ENCODE measurements at places on chromosomes 16 and 17. TPM values are rescaled to one million over a fixed set of nuclear protein-coding genes. Genes with fewer than 3 reads are reported as not detected.

CPPED1 gene
- total RNA-seq: 9.0 TPM

TP53TG3C gene
- total RNA-seq: not detected

CHST4 gene
- not detected for total RNA-seq

TEX14 gene
- total RNA-seq: 0.09 TPM

MAP2K3 gene
- 149 TPM for total RNA-seq

SLC52A1 gene
- total RNA-seq: 0.14 TPM

RHBDL1 gene
- total RNA-seq: 1.4 TPM

NPB gene
- 0.28 TPM for total RNA-seq

NUDT7 gene
- 8.1 TPM for total RNA-seq

POLR3K gene
- 67.3 TPM for total RNA-seq

ATP2A1 gene
- 1.8 TPM for total RNA-seq

OTOA gene
- not detected for total RNA-seq

GRCh38 chr16:4182581-4183236, 59.2 kb downstream of the SRL start:
- no peak for DNase-seq

- no peak for DNase-seq
Measured at GRCh38 chr16:85625053-85625452, 11.9 kb downstream of the GSE1 start.

- no peak for DNase-seq
Measured at GRCh38 chr16:81523387-81524115, 78.9 kb downstream of the CMIP start.

DNA sequence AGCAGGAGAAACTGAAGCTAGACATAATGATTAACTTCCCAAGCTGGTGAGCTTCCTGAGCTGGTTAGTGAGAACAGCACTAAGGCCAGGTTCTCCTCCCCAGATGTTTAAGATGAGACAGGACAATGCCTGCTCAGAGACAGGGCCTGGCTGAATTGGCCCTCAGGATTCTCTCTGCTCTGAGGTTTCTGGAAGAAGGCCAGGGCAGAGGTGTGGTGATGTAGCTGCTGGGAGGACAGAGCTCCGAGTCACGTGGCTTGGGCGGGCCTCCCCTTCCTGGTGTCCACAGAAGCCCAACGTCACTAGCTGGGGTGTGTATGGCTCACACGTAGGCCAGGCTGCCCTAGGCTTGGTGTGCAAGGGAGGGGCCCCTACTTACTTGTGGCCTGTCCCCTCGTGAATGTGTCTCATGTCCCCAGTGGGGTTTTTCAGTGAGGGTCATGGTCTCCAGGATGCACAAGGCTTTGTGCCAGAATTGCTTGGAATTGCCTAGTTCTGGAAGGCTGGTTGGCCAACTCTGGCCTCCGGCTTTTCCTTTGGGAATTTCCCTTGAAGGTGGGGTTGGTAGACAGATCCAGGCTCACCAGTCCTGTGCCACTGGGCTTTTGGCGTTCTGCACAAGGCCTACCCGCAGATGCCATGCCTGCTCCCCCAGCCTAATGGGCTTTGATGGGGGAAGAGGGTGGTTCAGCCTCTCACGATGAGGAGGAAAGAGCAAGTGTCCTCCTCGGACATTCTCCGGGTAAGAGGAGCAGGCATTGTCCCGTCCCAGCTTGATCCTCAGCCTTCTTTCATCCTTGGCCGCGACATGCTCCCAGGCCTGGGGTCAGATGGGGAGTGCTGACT, 3.4 kb downstream of the NOD2 start:
- DNase-seq: no peak

- DNase-seq: no peak
Measured at GRCh38 chr16:67884-68789, 4.3 kb downstream of the RHBDF1 start.

DNA sequence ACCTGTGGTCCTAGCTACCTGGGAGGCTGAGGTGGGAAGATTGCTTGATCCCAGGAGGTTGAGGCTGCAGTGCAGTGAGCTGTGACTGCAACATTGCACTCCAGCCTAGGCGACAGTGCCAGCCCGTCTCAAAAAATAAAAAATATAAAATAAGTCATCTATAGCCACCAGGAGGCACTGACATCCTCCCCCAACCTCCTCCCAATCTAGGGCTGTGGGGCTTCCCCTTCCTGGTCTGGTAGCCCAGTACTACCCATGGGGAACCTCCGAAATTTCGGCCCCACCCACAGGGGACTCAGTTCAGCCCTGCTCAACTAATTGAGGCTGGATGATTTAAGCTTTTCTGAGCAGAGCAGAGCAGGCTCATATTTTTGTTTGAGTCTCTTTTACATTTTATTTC, 3.2 kb downstream of the ZSCAN10 start:
- DNase-seq: peak; percentile 60

- no peak for DNase-seq
Measured at GRCh38 chr16:47395733-47396498, 64.9 kb downstream of the ITFG1 start.

GRCh38 chr16:88288303-88288702, 94.5 kb upstream of the ZNF469 start:
- DNase-seq: no peak

DNA sequence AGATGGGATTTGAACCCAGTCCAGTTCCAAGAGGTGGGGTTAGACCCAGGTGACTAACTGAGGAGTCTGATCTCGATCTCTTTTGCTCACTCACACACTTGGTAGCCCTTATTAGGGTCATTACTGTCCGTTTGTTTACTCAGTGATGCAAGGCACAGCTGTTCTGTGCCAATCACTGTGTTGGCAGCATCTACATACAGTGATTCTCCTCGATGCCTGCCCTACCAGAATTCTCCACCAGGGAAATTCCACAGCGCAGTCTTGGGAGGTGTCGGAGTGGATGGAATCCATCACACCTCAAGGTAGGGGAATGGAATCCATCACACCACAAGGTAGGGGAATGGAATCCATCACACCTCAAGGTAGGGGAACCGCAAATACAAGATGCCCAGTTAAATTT, 279.6 kb downstream of the MAF start:
- no peak for DNase-seq

DNA sequence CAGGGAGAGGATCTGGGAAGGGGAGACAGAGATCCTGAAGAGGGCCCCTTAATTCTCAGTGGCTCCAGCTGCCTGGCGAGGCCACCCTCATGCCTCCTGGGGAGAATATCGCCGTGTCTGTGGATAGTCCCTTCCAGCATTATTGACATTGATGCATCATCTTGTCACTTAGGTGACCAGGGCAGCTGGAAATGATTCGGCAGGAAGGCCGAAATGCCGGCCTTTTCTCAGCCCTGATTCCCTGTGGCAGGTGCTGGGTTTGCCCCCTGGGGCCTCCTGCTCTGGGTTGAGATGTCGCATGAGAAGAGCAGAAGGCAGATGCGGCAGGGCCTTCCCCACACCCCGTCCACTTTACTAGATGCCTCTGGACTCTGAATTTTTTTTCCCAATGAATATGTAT, 89.5 kb downstream of the RAP1GAP2 start:
- DNase-seq: no peak

GRCh38 chr17:67353161-67353560, 13.2 kb downstream of the PSMD12 start:
- no peak for DNase-seq

DNA sequence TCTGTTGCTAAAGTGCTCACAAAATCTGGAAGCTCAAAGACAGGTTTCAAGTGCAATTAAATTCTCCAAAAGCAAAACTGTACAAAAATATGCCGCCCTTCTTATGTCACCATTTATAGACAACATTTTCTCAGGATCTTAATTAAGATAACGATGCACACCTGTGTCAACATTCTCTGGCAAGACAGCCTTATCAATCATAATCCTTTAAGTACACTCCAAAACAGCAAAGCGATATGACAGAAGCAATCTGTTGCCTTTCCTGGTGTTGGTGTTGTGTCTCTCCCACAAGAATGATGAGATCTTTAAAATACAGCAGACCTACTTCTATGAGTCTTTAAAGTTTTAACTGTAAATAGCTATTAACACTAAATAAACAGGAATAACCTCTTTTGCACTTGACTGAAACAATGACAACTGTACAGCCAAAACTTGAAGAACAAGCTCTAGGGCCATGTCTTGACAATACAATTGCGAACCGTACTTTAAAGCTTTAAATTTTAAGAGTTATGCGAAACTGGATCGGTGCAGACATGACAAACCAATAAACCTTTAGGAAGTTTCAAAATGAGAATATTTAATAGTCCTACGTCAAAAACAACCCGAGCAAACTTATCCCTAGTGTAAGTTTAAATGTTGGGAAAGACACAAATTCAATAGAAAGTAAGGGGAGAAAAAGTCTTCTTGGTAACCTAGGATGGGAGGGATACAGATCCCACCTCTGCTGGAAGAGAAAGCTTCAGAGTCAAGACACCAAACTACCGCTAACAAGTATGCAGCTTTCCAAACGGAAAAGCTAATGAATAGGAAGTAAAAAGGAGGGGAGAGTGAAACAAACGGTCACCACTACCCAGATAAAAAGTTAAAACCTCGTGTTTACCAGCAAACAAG, 3.3 kb upstream of the IRX5 start:
- no peak for DNase-seq

GRCh38 chr17:50457621-50458020, 11.1 kb downstream of the CHAD start:
- no peak for DNase-seq
